ENCODE measurements at places on chromosomes 7 and 10.

DNA sequence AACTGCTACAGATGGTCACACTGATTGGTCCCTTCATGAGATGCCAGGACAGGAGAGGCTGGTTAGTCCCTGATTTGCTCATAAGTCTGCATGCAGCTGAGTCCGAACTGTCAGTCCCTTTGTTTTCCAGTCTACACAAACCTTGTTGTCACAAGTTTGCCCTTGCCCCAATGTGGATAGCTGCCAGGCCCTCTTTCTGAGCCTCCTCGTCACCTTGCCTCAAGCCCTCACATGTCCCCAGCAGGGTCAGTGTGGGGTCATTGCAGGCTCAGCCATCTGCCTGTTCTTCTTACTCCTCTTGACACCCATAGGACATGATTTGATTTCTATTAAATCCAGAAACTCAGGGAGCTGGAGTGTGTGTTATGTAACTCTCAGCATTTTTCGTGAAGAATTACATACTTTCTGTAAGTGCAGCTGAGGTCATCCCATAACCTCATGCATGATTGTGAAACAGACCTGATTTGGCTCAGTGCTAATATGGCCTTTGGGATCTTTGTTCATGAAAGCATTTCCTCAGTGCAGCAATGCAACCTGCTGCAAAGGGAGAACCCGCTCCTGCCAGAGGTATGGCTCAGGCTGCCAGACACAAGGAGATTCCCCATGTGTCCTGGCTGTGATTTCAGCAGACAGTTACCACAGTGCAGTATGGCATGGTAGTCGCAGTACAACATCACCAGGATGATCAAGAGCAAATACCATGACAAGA, 70.0 kb upstream of the ZMIZ2 start:
- DNase-seq: no peak

GRCh38 chr7:34191162-34191561, 285.8 kb downstream of the BMPER start:
- no peak for DNase-seq

GRCh38 chr10:60820093-60820754, 41.9 kb downstream of the CDK1 start:
- DNase-seq: no peak

GRCh38 chr10:52472406-52473146, 158.5 kb downstream of the DKK1 start:
- DNase-seq: no peak

DNA sequence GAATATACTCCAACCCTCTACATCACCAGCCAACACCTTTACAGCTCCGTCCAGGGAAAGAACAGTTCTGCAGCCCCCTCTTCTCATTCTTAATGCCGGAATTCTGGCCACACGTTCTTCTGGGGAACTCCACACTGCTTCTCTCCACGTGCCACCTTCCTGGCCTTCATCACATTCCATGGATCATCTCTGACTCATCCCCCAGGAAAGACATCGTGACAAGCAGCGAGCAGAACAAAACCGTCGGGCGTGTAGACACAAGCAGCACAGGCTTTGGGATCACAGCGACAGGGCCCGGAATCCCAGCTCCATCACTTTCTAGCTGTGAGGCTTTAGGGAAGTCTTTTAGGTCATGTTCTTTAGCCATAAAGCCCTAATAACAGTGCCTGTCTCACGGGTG, 590.3 kb upstream of the FOXK1 start:
- no peak for DNase-seq

- DNase-seq: no peak
Observed at GRCh38 chr7:2821161-2821841, 22.8 kb downstream of the GNA12 start.

- no peak for DNase-seq
Observed at GRCh38 chr10:109343293-109343692, 580.0 kb downstream of the XPNPEP1 start.

DNA sequence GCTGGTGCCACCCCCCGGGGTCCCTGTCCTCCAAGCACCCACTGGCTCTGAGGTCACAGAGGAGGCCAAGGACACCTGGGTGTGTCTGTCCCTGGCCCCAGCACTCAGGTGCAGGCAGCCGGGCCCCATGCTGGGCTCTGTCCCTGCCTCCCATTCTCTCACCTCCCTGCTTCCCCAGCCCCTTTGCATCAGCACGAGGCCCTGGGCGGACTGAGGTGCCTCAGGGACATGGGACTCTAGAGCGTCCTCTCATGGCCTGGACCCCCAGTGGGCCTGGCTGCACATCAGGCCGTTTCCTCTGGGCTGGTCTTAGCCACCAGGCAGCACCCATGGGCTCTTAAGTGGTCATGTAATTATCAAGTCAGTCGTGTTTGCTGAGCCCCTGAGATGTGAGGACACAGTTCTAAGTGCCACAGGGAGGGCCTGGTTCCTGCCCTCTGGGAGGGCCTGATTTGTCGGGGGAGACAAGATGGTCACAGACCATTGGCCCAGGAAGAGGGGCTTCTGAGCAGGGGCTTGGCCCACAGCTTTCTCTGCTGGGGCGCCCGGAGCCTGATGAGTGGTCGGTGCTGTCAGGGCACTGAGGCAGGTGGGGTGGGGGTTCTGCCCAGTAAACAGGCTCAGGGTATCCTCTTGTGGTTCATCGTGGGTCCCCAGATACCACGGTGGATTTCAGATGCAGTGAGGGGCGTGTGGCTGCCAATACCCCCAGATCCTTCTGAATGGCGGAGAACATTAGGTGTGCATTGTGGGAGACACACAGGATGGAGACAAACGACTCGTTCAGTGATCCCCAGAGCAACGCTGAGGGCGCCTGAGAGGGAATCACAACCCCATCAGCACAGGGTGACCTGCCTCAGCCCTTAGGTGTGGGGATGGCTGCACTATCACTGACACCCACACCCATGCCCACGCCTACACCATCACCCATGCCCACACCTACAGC, 152.5 kb downstream of the WDR37 start:
- no peak for DNase-seq

DNA sequence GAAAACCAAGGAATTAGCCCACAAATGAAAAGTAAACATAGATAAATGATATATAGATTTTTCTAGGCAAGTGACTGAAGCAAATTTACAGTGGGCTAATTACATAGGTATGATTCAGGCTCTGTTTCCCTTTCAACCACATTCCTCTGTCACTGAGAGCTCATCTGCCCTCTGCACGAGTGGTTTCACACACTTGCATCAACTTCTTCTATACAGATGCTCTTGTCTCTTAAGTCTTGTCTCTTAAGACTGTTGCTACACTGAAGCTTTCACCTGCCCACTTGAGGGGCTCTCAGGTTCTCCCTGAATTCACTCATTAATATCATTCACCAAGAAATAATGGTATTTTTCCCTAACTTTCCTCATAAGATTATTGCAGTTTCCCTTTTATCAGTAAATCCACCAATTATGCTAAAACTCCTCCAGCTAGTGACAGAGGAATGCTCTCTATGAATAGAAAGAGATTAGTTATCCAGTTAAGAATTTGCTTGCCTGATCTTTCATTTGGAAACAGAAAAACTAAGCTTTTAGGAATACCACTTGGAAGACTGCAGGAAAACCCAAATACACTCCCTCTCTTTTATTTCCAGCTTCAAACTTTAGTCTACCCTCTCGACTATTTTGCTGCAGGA, 95.7 kb downstream of the ELAPOR2 start:
- no peak for DNase-seq

DNA sequence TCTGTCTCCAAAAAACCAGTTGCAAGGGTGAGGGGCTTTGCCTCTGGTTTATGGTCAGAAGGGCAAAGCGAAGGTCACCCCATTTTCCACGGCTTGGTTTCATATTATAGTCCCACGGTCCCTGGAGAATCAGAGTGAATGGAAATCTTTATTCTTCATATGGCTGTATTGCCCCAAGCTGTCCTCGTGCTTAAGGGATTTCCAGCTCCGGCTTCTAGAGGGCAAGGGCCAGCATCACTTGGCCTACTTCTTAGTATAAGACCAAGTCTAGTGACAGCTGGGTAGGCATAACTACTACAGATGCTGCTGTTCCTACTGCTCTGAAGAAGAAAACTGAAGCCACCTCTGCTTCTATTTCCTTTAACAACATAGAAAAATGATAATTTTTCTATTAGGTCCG, 63.2 kb downstream of the PARP12 start:
- no peak for DNase-seq

DNA sequence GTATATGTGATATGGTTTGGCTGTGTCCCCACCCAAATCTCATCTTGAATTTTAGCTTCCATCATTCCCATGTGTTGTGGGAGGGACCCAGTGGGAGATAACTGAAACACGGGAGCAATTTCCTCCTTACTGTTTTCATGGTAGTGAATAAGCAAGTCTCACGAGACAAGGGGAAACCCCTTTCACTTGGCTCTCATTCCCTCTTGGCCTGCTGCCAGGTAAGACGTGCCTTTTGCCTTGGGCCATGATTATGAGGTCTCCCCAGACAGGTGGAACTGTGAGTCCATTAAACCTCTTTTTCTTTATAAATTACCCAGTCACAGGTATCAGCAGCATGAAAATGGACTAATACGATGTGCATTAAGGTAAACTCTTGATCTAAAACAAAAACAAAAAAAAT, 357.1 kb upstream of the AOAH start:
- no peak for DNase-seq

GRCh38 chr10:88728107-88728763, 22.2 kb downstream of the LIPK start:
- no peak for DNase-seq

GRCh38 chr10:44411251-44411650, 26.4 kb upstream of the CXCL12 start:
- no peak for DNase-seq

GRCh38 chr10:9636216-9636615, 1381.5 kb upstream of the CELF2 start:
- no peak for DNase-seq

DNA sequence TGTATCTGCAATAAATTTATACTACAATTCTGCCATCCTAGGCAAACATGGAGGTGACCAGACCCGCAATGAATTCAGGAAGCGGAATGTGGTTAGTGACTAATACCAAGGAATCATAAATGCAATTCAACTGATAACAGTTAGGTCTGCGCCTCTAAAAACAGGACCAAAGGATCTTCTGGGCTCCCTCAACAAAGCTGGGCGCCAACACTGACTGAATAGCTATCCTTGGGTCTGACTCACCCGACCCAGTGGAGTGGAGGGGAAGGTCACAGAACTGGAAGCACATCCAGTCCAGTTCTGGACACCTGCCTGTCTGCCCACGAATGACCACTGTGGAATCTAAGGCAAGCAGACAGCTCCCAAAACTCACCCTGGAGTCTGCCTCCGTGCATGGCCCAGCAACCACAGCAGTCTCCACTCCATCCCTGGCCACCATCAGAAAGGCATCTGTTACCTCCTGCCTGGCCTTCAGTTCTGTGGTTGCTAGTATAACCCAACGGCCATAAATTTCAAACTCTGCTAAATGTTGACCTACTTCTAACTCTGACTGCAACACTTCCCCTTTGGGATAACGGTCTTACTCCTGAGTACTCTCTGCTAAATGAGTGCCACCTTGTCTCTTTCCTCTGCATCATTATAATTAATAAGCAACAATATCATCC, 43.0 kb upstream of the DLX6 start:
- DNase-seq: no peak

DNA sequence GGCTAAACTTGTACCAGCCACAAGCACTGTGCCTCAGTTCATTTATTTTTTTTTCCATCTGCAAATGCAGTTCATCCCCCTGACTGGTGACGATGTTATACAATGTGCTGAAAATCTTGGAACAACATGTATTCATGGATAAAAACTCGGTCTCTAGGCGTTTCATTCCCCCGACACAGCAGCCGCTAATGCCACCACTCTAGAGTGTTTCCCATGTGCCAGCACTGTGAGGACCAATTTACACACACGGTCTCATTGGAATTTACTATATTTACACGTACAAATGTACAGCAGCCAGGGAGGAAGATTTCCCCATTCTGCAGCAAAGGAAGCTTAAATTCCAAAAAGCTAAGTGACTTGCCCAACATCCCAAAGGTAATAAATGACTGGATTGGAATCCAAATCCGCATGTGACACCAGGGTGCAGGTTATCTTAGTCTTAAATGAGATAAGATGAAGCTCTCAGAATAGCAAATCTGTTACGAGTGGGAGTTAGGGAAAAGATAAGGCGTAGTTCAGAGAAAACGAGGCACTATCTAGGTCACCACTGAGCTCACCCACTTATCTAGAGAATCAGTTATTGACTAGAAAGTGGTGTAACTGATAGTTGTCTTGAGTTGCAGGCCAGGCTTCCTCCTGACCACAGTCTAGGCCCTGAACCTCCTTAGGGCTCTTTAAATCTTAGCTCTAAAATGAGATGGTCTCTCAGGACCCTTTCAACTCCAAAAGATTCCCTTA, 36.7 kb downstream of the FAM107B start:
- no peak for DNase-seq

GRCh38 chr7:26167303-26167934, 15.4 kb downstream of the NFE2L3 start:
- DNase-seq: no peak

GRCh38 chr7:159031750-159032149, 112.9 kb downstream of the VIPR2 start:
- no peak for DNase-seq

- no peak for DNase-seq
Observed at GRCh38 chr7:68613405-68613804, 984.9 kb upstream of the AUTS2 start.

DNA sequence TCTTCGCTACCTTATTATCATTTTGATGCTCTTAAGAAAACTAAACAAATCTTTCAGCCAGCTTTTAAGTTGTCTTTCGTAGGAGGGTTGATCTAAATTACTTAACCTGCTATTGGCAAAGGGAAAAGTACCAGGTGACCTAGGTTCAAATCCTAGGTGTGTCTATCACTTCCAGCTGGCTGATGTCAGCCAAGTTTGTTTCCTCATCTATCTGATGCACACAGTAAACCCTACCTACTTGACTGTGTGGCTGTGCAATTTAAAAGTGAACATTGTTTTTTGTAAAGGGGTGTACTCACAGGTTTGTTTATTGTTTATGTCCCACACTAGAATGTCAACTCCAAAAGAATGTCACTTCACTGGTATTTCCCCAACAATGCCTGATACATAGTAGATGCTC, 21.9 kb upstream of the CAMK1D start:
- DNase-seq: no peak

- no peak for DNase-seq
Observed at GRCh38 chr7:95407751-95408150, 11.6 kb upstream of the PON3 start.

DNA sequence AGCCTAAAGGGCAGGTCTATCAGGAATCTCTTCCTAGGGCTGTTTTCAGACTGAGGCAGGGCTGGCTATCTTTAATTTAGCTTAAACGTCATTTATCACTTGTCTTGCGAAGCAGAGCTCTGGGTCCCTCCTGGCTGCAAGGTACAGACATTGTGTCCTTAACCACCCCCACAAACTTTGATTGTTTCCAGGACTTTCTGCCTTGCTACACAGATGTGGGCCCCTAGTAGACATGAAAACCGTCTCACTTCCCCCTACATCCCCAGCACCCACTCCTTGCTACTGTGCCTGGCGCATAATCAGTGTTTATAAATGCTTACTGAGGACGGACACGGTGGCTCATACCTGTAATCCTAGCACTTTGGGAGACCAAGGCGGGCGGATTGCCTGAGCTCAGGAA, 54.5 kb downstream of the PIP4K2A start:
- no peak for DNase-seq

DNA sequence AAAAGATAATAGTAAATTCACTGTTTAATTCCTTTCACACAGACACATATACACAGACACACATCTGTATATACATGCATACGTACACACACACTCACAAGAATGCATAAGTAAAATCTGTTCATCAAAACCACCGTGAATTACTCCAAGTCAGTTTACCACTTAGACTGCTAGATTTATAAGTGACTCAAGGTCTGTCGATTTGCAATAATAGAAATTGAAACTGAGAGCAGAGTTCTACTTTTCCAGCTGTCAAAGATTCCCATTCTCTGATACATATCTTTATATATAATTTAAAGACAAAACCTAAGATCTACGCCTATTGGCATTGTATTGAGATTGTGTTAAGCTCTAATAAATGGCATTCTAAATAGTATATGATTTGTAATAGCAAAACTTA, 9.9 kb upstream of the HGF start:
- no peak for DNase-seq

Data from stimulated activated CD8-positive, alpha-beta memory T cell treated with anti-CD3 and anti-CD28 coated beads, Interleukin-7, amount 100 ng/mL, for 1 hour (primary cell).